ENCODE measurements at places on chromosomes 4 and X.

GRCh38 chr4:1593458-1593857 is 90.7 kb downstream of the FAM53A start:
- no peak for DNase-seq

GRCh38 chr4:55435141-55435841 is 39.5 kb downstream of the TMEM165 start:
- DNase-seq = no peak

DNA sequence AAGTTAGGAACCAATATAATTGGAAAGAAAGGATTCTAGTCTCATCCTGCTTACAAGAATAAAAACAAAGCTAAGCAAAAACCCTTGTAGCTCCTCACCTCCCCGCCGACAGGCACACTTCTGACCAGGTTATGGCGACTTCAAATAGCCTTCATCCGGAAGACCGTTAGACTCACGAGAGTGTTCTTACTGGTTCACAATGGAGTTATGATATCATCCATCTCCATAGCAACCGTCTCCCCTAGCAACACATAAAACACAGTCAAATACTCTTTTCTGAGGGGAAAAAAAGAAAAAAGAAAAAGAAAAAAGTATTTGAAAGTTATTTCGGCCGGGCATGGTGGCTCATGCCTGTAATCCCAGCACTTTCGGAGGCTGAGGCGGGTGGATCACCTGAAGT is at the start of gene IL13RA2:
Gene IL13RA2 (minus strand): TSS at position 162 of the 400 bp plus-strand sequence. CDS start 347 bp downstream, outside the sequence.
- DNase-seq = no peak

- no peak for DNase-seq
Observed at GRCh38 chrX:46710425-46710824, 48.5 kb downstream of the SLC9A7 start.

- no peak for DNase-seq
Observed at GRCh38 chr4:110970642-110971041, 347.8 kb upstream of the PITX2 start.

GRCh38 chrX:120087289-120088017 is 10.0 kb upstream of the RHOXF2B start:
- no peak for DNase-seq

DNA sequence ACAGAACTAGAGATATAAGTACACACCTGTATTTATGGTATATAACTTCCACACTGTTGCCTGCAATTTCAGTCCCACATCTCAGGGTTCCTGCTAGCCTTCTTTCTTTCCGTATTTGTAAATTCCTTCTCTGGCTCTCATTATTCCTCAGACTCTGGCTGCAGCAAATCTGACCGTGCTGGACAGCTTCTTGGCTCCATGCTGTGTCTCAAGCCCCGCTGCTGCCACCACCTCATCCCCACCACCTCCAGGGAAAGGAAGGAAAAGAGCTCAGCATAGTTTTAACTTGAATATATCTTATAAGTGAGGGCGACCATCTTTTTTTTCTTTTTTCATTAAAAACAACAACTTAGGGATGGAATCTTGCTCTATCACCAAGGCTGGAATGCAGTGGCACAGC is 155.6 kb upstream of the CXCL13 start:
- DNase-seq = no peak

- no peak for DNase-seq
Observed at GRCh38 chrX:112163906-112164305, 81.3 kb upstream of the TRPC5 start.

DNA sequence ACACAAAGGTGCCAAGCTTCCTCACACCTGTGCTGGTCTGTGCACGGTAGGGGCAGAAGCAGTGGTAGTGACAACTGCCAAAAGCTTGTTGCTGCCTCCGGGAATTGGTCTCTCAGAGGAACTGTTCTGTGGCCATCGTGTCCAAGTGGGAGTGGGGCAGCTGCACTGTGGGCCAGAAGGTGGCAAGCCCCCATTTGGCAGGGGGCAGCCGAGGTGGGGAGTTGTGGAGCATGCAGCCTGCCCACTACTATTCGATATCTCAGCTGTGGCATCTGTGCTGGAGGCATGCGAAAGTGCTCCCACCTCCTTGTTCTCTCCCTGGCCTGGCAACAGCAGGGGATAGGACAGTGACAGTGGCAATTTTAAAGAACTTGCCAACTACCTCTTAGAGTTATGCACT is 192.8 kb downstream of the TBX22 start:
- DNase-seq = no peak

GRCh38 chr4:121062521-121062920 is 9.8 kb downstream of the NDNF start:
- DNase-seq = no peak

- DNase-seq = no peak
Observed at GRCh38 chr4:132662456-132662855, 486.6 kb upstream of the PCDH10 start.

DNA sequence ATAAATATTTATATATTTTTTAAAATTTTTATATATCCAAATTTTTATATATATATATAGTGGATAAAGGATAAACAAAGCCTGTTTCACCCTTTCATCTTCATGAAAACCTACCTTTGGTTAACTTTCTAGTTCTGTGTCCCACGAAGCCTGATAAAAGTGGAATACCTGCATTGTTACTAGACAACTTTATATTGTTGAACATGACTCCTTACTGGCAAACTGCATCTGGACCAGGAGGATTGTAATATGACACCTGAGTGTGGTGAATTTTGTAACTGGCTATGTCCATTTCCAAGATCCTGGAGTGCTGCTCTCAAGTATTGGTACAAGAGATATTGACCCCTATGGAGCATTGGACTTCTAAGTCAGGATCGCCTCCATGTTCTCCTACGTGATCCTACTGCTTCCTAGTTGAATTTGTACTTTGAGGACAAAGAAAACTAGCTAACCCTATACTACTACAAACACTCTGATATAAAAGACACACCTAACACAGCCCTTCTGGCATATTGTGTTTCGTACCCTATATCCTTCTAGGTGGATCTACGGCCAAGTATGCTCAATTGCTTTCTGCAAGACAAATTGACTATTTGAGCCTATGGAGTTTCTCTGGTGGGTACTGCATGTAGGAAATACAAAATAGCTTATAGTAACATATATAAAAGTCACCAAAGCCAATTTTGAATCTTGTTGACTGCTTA is 61.3 kb upstream of the PRRG1 start:
- DNase-seq = no peak

- no peak for DNase-seq
Observed at GRCh38 chr4:174084542-174084941, 198.9 kb downstream of the FBXO8 start.

GRCh38 chr4:183659872-183660242 is 764 bp downstream of the TRAPPC11 start:
- DNase-seq = no peak

- DNase-seq = no peak
Observed at GRCh38 chr4:165058666-165059065, 5.0 kb downstream of the TRIM75 start.
